ENCODE measurements at places on chromosomes 12 and 14. TPM values are rescaled to one million over a fixed set of nuclear protein-coding genes. Genes with fewer than 3 reads are reported as not detected.

The DCAF4 gene
- total RNA-seq, result 23.9 TPM

The CELA1 gene
- total RNA-seq, result not detected

The LMNTD1 gene
- not detected for total RNA-seq

The RPGRIP1 gene
- 0.37 TPM for total RNA-seq

The FGF23 gene
- not detected for total RNA-seq

The KLHDC1 gene
- total RNA-seq, result 0.50 TPM

The SMAGP gene
- total RNA-seq, result 23.2 TPM

The TIGAR gene
- total RNA-seq, result 47.6 TPM

The MYF6 gene
- not detected for total RNA-seq
